ENCODE measurements at places on chromosomes 5 and 9.

- no peak for DNase-seq
Measured at GRCh38 chr5:96957254-96958049, 21.6 kb downstream of the LNPEP start.

DNA sequence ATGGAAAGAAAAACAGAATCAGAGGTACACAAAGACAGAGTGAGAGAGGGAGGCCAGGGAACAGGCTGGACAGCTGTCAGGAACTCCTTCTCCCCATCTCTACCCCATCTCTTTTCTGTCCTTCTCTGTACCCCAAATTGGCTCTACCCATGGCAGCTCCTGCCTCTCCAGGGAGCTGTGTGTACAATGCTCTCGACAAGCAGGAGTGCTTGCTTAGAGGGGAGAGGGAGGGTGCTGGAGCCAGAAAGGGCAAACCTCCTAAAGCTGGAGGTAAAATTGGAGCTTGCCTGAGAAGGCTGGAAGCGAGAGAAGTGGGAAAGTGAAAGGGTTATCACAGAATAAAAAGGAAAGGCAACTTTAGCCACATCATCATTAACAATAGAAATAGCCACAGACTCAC lies 6.4 kb downstream of the TPM2 start:
- no peak for DNase-seq

DNA sequence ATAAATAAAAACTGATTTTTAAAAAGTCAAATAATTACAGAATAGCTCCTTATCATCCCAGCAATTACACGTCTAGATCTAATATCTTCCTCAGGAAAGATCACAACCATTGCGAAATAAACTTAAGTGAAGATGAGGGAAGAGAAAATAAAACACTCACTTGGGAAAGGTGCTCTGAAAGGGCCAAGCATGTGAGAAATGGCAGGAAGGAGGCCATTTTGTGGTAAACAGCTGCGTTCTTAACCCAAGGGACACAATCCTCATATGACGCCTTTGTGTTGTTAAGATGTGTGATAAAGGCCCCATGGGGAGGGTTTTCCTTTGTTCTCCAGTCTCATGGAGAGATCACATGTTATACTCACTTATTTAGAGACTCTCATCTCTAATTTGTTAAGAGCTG lies 32.5 kb downstream of the JAKMIP2 start:
- no peak for DNase-seq

- DNase-seq: no peak
Measured at GRCh38 chr9:13661014-13661413, 381.5 kb upstream of the MPDZ start.

DNA sequence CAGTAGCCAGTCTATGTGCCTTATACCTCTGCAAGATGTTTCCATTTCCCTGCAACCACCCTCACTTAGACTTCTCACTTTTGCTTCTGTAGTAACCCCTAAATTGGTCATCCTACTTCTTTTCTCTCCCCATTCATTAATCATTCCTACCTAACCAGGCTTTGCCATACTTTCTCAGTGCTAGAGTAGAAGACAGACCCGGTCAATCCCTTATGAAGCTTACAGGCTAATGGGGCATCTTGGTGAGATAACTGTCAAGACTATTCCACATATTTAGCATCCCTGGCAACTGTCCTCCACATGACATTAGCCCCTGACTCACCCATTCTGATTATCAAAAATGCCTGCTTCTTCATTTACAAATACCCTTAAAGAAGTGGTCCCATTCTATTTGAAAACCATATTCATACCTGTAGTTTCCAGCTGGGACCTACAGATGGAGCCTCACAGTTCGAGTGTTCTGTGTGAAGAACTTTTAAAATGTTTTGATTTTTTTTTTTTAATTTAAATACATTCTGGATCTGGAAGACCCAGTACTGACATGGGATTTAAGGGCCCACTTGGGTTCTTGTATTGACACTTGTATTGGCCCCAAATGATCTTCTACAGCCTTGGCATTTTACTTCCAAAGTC lies 21.0 kb downstream of the F2RL2 start:
- no peak for DNase-seq

DNA sequence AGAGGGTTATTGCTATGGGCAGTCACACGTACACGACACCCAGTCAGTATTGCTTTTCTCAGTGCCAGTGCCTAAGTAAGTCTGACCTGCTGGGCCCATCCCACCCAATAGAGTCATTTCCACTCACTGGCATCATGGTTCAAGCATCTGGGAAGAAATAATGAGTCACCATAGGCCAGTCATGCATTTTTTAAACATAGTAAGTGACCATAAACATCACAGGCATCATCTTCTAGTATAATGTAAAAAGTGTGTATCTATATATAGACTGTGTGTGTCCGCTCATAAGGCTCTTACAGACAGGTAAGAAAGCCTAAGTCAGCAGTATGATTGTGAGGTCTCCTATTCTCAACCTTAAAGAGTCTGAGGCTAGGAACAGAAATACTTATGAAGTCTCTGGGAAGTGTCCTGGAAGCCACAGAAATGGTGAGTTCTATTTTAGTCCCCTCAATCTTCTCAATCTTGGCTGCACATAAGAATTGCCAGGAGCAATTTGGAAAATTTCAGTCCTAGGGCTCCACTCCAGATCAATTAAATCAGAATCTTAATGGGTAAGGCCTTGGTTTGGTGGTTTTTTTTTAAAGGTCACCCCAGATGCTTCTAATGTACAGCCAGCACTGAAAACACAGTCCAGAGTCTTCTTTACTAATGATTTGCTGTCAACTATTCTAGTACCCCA lies 65.2 kb downstream of the ZNF366 start:
- peak; percentile 86 for DNase-seq

GRCh38 chr9:101176384-101176783 lies 147.9 kb downstream of the PLPPR1 start:
- no peak for DNase-seq
